ENCODE measurements at places on chromosomes 13 and 19.

DNA sequence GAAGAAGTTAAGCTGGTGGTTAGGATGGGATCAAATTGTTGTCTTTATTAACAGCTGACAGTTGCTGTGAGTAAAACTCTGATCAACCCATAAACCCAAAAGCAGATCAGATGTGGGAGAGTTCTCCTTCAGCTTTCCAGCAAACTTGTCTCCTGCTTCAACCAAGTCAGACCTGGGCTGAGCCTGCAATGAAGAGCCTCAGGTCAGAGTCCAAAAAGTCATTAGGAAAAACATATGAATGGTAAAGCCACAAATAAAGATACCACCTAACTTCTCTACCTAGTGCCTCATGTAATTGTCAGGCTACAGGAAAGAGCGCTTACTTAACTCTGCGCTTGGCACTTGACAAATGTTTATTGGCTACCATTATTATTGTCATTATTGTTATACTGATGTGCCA, 21.9 kb upstream of the UBE2L5 start:
- no peak for DNase-seq

- DNase-seq, result no peak
Observed at GRCh38 chr13:46659413-46660065, 106.6 kb downstream of the LRCH1 start.

GRCh38 chr19:42052241-42052863, 17.7 kb downstream of the GRIK5 start:
- DNase-seq, result no peak

DNA sequence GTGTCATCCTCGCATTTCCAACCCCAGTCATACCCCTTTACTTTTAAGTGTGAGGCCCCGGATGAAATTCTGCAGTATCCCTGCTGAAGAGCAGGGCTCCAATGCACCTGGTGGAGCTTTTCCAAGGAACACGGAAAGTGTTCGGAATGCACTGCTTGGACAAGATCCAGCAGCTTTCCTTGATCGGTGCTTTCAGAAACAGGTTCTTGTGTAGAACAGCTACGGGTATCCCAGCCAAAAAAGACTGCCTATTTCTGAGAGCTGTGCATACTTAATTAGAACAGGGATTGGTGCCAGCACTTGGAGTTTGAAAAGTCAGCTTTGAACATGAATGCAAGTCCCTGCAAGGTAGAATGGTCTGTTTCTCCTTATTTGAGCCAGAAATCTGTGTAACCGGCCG, 87.2 kb upstream of the C1QTNF9B start:
- DNase-seq, result no peak

GRCh38 chr19:50785329-50785728, 4.9 kb upstream of the ACP4 start:
- DNase-seq, result no peak

DNA sequence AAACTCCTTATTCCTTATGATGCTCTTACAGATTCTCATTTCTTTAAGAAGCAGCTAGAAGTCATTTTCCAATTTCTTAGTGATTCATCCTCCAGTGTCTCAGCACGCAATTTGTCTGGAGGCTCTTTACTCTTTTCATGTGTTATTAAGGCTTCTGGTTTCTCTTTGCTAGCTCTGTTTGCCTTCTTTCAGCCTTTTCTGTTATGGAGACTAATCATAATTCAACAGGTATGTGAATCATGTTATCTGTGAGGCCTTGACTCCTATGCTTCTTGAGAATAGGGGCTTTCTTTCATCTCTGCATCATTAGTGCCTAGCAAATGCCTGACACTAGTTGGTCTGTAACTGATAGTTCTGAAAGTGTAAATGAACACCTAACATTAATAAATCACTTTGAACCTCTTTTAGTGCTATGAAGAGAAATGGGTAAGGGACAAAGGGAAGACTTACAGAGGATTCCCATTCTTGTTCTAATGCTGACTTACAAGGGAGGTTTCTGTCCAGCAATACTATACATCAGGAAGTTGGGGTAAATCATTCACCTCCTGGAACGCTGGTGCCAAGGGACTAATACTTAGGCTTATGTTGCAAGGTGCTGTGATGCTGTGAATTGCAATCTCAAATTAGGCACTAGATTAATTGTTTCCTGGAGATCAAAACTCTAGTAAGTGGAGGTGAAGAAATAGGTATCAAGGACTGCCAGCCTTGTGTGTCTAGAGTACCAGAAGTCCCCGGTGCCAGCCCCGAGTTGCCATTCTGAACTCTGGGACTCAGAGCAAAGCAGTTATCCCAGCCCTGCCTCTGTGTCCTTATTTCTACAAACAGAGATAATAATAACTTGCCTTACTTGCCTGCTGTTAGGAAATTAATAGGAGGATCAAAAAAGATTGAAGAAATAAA, 265.6 kb downstream of the DCLK1 start:
- DNase-seq, result no peak

DNA sequence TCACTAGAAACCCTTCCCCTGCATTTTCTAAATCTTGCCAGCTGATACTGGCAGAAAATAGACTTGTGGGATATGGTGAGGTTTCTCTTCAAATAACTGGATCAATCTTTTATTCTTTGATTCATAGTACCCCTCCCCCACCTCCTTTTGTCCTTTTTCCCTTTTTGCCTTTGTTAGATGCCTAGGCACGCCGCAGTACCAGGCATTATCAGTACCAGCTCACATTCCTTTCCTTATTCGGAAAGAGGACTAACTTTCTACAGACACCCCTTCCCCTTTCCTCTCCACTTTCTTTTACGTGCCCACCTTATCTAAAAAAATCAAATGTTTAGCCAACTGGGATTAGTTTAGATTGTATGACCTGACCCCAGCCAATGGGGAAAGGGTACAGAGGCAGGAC, 226.4 kb downstream of the MTUS2 start:
- no peak for DNase-seq

DNA sequence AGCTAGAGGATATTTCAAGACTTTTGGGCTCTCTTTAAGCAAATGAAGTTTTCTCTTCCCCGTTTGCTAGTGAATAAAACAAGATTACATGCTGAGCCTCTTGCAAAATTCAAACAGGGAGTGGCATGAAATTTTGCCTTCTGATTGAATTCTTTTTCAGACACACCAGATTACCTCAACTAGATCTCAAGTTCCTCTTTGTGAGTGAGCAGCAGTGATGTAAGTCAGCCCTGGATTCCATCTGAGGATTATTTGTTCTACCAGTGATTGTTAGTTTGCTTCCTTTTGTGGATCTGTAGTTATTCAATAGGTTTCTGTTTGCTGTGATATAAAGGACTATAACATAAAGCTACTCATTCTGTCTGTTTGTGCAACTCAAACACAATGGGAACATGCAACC, 407.7 kb downstream of the LMO7 start:
- no peak for DNase-seq

- no peak for DNase-seq
Observed at GRCh38 chr19:2982561-2982960, 5.2 kb downstream of the TLE6 start.

DNA sequence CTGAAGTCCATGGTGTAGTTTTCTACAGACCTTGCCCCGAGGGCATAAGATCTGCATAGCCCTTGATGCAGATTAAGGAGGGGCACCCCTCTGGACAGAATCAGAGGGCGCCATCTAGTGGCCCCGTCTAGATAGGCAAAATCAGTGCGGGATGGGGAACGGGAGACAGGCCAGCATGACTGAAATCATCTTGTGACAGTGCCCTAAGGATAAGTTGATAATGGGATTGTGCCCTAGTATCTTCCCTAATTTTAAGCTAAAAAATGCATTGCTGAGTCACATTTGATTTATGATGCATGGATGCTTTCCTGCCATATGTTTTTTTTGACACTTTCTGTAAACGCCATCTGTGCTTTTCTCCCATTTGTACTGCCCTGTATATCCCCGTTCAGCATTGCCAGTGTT, 19.0 kb upstream of the GPI start:
- DNase-seq, result peak; percentile 55

GRCh38 chr13:30119476-30119875, 187.9 kb downstream of the KATNAL1 start:
- no peak for DNase-seq

DNA sequence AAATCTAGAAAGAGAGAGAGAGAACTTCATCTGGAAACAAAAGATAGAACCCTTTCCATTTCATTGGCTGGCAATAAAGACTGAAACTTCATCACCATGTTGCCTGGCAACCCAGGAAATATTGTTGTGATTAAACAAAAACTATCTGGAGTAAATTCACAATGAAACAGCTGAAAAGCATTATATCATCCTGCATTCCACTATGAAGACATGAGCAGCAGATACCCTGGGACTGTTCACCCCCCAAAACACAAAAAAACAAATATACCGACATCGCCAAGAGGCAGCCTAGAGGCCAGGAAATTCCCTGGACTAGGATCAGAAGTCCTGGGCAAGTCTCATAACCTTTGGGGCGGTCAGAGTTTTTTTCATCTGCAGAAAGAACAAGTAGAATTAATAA, 158.3 kb downstream of the FOXO1 start:
- DNase-seq, result no peak

- DNase-seq, result no peak
Observed at GRCh38 chr19:54252243-54252642, 4.8 kb downstream of the LILRB5 start.

DNA sequence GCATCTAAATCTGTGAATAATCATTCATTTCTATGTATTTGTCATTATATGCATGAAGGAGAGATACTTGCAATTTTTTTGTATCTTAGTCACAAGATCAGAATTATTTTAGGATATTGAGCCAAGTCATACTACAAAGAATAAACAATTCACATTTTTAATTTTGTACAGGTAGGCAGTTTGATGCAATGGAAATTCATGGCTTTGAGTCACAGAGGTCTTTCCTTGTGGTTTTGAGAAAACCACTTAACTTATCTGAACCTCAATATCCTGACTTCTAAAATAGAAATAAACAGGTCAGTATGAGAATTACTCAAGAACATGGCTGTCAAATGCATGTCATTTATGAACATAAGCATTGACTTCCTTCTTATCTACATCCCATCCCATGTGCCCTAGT, 221.4 kb upstream of the SLC10A2 start:
- no peak for DNase-seq

- DNase-seq, result peak; percentile 54
Observed at GRCh38 chr19:3224346-3225168, at the start of gene CELF5. CELF5 (plus strand) TSS chr19:3224661; CDS start chr19:3224740, 79 bp downstream.

DNA sequence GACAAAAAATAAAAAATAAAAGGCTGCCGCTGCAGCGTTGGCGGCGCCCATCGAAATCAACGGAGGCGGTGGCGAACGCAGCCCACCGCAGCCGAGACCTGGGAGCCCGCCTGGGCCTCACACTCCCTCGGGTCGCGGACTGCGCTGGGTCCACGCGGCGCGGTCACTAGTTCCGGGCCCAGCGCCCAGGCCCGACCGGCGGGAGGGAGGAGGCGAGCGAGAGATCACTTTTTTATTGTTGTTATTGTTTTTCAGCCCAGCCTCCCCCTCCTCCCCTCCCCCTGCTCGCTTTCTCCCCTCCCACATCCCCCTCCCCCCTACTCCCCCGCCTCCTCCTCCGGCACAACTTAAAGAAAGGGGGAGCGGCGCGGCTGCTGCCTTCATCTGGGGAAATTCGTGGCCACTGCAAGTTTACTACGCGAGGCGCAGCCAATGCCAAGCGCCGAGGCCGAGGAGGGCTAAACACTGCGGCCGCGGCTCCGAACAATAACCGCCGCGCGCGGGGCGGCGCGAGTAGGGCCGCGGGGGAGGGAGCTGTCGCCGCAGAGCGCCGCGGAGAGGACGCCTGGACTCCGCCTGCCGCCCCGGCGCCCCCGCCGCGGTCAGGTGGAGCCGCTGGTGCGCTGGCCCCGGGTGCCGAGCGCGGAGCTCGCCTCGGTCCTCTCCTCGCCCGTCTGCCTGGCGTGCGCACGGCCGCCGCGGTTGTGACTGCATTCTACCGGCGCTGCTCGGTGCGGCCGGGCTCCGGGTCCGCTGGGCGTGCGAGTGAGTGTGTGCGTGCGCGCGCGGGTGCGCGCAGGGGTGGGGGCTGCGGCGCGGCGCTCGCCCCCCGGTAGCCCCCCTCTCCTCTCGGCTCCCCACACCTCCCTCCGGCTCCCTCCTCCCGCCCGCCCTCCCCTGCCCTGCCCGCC, 505 bp upstream of the ZIC2 start:
- peak; percentile 82 for DNase-seq

GRCh38 chr13:21884299-21884909, 213.5 kb downstream of the FGF9 start:
- DNase-seq, result peak; percentile 8

GRCh38 chr13:43831088-43831487, 44.3 kb upstream of the ENOX1 start:
- no peak for DNase-seq

DNA sequence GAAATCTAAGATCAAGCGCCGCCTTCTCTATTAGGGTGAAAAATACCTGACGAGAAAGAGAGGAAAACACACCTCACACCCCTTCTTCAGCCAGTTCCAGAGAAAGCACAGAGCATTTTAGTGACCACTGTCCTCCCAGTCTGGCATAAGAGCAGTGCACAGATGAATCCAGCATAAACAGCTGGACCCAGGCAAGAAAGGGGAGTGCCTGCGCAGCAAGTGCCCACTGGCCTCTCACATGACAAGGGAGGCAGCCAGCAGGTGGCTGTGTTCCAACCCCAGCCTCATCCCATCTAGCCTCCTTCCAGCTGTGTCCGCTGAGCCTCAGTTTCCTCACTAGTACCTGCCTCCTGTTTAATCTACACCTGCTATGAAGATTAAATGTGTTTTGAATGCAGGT, 8.0 kb downstream of the MED26 start:
- DNase-seq, result no peak

GRCh38 chr13:112170823-112171569, 104.0 kb downstream of the SOX1 start:
- no peak for DNase-seq

- no peak for DNase-seq
Observed at GRCh38 chr13:97534540-97534939, 100.6 kb downstream of the RAP2A start.

DNA sequence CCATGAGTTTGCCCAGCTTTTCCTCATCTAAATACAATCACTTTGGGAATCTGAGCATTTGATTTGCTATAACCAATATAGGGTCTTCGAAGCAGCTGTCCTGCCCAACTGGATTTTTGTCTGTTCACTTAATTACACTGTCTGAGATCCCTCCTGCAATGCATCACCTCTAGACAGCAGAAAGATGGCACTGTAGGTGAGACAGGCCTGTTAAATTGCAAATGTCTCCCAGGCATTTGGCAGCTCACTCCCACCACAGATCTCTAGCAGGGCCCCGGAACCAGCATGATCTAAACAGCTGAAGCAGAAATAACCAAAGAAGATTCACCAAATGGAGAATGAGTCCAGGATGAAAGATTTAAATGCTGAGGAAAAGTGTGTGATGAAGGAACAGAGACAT, 41.9 kb upstream of the SERPINE3 start:
- DNase-seq, result no peak

DNA sequence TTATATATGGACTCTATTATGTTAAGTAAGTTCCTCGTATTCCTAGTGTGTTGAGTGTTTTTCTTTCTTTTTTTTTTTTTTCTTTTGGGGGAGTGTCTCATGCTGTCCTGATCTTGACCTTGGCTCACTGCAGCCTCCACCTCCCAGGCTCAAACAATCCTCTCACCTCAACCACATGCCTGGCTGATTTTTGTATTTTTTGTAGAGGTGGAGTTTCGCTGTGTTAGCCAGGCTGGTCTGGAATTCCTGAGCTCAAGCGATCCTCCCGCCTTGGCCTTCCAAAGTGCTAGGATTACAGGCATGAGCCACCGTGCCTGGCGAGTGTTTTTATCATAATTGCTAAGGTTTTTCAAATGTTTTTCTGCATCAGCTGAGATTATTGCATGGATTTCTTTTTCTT, 10.7 kb upstream of the ZNF480 start:
- DNase-seq, result no peak

- DNase-seq, result no peak
Observed at GRCh38 chr13:112351825-112352224, 24.3 kb upstream of the SPACA7 start.

GRCh38 chr19:28330831-28331230, 882.1 kb downstream of the UQCRFS1 start:
- no peak for DNase-seq
